ENCODE measurements at places on chromosomes 1 and 21.

GRCh38 chr1:63621075-63621474 lies 27.9 kb downstream of the PGM1 start:
- no peak for DNase-seq

DNA sequence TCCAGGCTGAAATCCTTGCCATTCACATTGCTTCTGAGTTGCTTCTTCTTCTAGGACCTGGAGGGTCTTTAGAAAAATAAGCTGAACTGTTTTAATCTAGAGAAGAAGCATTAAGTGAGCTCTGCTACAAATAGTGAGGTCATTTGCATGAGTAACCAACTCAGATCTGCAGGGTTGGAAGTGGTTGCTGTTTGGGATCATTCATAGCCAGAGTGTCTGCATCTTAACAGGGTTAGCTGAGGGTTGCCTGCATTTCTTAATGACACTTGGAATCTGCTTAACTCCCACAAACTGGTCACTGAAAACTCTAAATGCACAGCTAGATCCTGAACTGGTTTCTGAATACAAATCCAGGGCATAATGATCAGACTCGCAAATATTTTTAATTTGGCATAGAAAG lies 9.9 kb downstream of the CNIH3 start:
- DNase-seq = no peak

DNA sequence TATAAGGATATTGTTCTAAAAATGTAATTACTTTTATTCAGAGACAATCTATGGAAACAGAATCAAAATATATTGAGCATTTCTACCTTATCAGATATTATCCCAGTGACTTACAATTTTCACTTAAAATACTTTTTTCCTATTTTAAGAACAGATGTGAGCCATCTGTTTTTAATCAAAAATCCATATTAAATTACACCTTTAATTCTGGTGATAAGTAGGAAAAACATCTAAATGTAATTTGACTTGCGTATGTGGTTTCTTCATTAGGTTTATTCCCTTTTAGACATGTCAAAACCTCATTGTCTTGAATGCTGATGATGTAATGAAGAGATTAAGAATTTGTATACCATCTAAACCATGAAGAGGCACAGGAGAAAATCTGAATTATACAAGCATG lies 1118.8 kb upstream of the TMPRSS15 start:
- no peak for DNase-seq

DNA sequence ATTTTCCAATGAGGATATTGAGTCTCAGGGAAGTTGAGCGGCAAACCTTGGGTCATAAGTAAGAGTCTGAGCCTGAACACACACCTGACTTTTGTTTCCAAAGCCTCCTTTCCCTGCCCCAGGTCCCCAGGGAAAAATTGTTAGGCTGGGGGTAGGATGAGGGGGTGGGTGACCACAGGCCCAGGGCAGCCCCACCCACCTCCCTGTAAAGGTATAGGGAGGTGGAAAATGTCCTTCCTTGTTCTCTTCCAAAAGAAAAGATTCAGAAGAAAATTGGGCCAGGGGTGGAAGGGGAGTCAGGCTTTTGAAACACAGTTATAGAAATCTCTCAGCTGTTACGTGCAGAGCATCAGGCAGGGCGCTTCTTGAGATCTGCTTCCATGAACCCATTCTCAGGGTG lies 129.7 kb upstream of the NGF start:
- no peak for DNase-seq

- no peak for DNase-seq
Observed at GRCh38 chr1:156804572-156805243, 11.9 kb downstream of the SH2D2A start.

- no peak for DNase-seq
Observed at GRCh38 chr1:26696654-26697430, 1.0 kb downstream of the ARID1A start.

GRCh38 chr1:161978011-161978790 lies 45.5 kb downstream of the OLFML2B start:
- DNase-seq = no peak

DNA sequence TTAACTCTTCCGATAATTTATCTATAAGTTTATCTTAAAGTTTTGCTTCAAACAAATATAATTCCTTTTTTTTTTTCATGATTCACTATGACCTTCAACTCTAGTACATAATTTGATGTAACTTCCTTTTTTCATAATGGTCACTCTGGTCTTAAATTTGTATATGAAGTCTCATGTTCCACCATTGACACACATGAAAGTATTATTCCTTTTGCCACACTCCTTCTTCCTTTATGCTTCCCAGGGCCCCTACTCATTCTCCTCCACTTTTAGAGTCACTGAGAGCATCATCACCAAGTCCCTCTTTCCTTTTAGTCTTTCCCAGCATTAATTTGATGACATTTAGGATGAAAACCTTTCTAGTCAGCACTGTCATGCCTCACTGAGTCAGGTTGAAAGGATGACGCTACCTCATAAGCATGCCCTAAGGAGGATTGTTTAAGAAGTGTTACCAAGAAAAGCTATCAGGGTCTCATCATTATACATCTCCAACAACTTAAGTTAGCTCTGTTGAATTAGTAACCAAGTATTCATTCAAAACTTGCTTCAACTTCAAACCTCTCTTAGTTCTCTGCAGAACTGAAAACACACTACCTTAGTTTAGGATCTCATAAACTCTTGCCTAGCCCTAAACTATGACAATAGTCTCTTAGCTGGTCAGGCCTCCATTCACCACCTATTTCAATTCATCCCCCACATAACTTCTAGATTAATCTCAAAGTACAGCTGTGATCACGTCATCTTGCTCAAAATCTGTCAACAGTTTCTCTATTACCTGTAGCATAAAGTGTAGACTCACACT lies 14.5 kb downstream of the AUNIP start:
- DNase-seq = no peak

DNA sequence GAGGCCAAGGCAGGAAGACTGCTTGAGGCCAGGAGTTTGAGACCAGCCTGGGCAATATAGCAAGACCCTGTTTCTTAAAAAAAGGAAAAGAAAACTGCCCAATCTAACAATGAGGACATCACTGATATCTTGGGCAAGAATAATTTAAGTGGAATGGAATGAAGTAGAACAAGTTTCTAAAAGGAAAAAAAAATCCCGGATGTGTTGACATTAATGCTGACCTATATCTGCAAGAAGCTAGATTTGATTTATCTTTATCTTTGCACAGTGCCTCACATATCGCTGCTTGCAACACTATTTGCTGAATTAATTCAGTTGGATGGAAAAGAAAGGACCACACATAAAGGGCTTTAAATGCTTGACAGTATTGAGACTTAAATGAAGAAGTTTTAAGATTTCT lies 27.8 kb downstream of the DIPK1A start:
- DNase-seq = no peak
